ENCODE measurements at places on chromosomes 16 and 17. TPM values are rescaled to one million over a fixed set of nuclear protein-coding genes. Genes with fewer than 3 reads are reported as not detected.
A peak's percentile ranks its signal among the peaks of the same experiment; 100 is the strongest.

DNA sequence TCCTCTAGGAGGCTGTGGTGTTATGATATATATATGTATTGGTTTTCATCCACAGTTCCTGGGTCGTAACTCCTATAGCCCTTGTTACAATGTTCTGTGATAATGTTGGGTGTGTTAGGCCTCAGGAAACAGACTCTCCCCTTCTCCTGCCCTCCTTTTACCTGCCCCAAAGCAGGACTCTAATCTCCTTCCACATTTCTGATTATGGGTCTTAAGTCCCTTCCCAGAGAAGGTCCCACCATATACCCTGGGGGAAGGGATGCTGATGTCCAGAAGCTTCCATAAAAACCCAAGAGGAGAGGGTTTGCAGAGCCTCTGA, 450 bp upstream of the C1QBP start:
- no peaks in the 10 kb centered on the region for H3K27me3 ChIP-seq
- DNase-seq: no peak
- H3K4me1 ChIP-seq: peaks cover 17% of the 10 kb centered on the region
- no peak overlapping the region for H3K4me3 ChIP-seq
- peak overlapping the region; percentile 9 for H3K27ac ChIP-seq
- peaks cover 21% of the 10 kb centered on the region for H3K36me3 ChIP-seq

DNA sequence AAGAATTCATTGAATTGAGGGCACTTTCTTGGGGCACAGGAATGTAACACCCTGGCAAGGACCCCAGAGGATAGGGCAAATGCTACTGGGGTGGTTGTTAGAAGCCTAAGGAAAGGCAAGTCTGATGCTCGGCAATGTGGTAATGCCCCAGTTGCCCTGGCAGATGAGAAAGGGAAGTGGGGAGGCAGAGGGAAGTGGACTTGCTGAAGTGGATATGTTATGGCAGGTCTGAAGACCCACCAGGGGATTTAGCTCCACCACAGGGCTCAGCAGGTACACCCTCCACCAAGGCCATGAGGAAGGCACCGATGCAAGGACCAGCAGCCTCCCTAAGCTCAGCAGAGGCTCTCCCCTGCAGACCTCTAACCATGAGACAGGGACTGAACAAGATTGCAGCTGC, 184.8 kb downstream of the IRX5 start:
- no peaks in the 10 kb centered on the region for H3K4me1 ChIP-seq
- no peak overlapping the region for H3K27ac ChIP-seq
- DNase-seq: no peak

SERPINF2 gene
- not detected for total RNA-seq

- H3K4me3 ChIP-seq: no peak overlapping the region
- H3K27me3 ChIP-seq: peaks cover 5% of the 10 kb centered on the region
- no peak overlapping the region for H3K27ac ChIP-seq
- no peaks in the 10 kb centered on the region for H3K36me3 ChIP-seq
- no peaks in the 10 kb centered on the region for H3K4me1 ChIP-seq
Observed at GRCh38 chr17:62933501-62934385, 32.3 kb upstream of the TANC2 start.

DNA sequence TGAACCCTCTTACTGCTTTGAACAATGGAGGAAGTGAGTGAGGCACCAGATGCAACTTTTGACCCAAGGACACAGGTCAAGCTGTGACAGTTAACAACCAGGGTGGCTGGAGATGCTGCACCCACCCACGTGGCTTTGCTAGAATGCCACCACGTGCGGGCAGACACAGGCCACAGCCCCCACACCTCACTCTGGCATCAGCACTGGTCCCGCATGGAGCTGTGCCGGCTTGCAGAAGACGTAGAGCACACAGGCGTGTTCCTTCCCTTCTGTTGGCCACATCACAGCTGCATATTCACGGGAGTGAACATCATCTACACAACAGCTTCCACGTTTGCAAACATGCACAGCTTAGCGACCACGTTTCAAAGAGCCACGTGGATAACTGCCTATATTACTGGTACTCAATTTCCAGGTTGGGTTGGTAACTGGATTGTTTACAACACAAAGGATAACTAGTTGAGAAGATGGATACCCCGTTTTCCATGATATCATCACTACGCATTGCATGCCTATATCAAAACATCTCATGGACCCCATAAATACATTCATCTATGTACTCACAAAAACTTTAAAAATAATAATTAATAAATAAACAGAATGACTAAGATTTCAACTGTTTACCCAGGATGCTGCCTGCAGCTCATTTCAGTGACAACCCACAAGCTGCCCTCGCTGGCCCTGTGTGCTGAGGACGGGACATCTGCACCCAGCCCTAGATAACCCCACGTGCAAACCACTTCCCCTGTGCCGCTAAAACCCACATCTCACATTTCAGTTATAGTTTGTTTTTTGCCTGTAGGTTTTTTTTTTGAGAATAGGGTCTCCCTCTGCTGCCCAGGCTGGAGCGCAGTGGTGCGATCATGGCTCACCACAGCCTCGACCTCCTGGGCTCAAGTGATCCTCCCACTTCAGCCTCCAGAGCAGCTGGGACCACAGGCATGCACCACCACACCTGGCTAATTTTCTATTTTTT, 132.0 kb downstream of the ANKRD11 start:
- H3K36me3 ChIP-seq: no peaks in the 10 kb centered on the region
- no peak overlapping the region for H3K4me3 ChIP-seq
- H3K27me3 ChIP-seq: no peaks in the 10 kb centered on the region
- no peak overlapping the region for H3K27ac ChIP-seq

DNA sequence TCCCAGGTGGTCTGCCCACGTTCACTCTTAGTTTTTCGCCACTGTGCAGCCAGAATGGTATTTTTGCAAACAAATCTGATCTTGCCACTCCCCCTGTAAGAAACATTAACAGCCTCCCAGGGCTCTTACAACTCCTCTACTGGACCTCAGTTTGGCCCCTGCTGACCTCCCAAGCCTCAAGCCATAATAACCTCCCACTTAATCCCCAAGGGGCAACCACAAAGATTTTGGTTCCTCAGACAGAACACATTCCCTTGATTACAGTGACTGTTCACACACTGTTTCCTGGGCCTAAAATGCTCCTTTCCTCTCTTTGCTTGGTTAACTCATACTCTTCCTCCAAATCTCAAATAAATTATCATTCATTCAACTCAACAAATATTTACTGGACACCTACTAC, 21.5 kb upstream of the CD300E start:
- no peaks in the 10 kb centered on the region for H3K36me3 ChIP-seq
- no peak overlapping the region for H3K27ac ChIP-seq
- no peaks in the 10 kb centered on the region for H3K27me3 ChIP-seq

GRCh38 chr17:67503739-67504138, 126.7 kb downstream of the PITPNC1 start:
- H3K4me3 ChIP-seq: no peak overlapping the region
- no peak for DNase-seq
- no peaks in the 10 kb centered on the region for H3K4me1 ChIP-seq

DNA sequence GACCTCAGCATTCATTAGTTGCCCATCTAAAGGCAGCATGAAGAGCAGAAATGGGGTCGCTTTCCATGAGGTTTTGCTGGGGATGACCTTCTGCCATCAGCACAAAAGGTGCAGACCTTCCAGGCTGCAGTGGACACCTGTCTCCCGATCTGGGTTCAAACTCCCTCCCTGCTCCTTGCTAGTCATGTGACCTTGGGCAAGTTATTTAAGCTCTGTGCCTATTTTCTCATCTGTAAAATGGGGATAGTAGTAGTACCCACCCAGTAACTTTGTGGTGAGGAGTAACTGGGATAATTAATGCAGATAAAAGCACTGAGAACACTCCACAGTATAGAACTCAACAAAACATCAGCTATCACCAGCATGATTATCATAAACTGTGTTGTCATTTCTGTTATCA, 21.4 kb upstream of the COQ7 start:
- H3K27me3 ChIP-seq: no peaks in the 10 kb centered on the region
- no peaks in the 10 kb centered on the region for H3K4me1 ChIP-seq
- H3K4me3 ChIP-seq: no peak overlapping the region
- DNase-seq: no peak
- peaks cover 4% of the 10 kb centered on the region for H3K36me3 ChIP-seq

GRCh38 chr16:55539488-55539887, 27.0 kb upstream of the CAPNS2 start:
- no peaks in the 10 kb centered on the region for H3K27me3 ChIP-seq
- no peak for DNase-seq
- H3K4me3 ChIP-seq: no peak overlapping the region

ALDH3A2 gene
- total RNA-seq: 28.1 TPM

RHBDL1 gene
- total RNA-seq: 1.8 TPM

PHKB gene
- total RNA-seq: 61.0 TPM

KRTAP9-8 gene
- total RNA-seq: not detected

- H3K4me3 ChIP-seq: no peak overlapping the region
- H3K36me3 ChIP-seq: peaks cover 13% of the 10 kb centered on the region
- no peak overlapping the region for H3K27ac ChIP-seq
- DNase-seq: no peak
Observed at GRCh38 chr17:36989173-36989572, 40.4 kb downstream of the AATF start.

SP2 gene
- 18.6 TPM for total RNA-seq

Data from endothelial cell of umbilical vein (primary cell).